ENCODE measurements at places on chromosomes 11 and 22.

DNA sequence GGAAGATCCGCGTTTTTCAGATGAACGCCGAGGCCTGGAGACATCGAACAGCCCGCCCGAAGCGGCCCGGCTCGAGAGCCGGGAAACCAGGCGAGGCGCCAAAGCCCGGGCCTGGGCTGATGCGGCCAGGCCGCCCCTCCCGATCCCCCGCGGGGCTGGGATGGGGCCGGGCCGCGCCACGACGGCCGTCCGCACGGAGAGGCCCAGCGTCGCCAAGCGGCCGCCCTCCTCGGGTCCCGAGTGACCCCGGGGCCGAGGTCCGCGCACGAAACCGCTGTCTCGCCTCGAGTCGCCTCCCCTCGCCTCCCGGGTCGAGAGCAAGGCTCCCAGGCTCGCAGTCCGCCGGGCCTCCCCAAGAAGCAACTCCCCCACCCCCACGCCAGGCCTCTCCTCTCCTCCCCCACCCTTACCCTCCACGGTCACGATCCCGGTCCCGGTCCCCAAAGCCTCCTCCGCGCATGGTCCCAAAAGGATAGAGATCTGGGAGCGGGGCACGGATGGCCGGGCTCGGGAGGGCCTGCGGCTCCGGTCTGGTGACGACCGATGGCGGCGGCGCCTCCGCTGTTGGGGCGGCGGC lies 482 bp downstream of the DDX17 start:
- peak; percentile 70 for DNase-seq

DNA sequence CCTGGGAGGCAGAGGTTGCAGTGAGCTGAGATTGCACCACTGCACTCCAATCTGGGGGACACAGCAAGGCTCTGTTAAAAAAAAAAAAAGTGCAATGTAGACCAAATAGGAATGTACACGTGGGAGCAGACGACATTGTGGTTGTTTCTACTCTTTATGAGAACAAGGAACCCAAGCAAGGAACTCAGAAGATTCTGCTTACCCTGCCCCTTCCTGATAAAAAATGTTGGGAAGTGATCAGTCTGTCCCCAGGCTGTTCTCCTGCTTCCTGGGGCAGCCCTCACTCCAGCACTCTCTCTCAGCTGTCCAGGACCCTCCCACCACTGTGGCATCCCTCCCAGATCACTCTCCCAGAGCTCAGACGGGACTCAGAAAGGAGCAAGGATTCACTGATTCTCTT lies 31.8 kb downstream of the SLCO2B1 start:
- DNase-seq = no peak

- peak; percentile 34 for DNase-seq
Observed at GRCh38 chr11:10824888-10825287, 16.2 kb upstream of the EIF4G2 start.

GRCh38 chr11:30914143-30914762 lies 328.1 kb upstream of the MPPED2 start:
- DNase-seq = peak; percentile 12

DNA sequence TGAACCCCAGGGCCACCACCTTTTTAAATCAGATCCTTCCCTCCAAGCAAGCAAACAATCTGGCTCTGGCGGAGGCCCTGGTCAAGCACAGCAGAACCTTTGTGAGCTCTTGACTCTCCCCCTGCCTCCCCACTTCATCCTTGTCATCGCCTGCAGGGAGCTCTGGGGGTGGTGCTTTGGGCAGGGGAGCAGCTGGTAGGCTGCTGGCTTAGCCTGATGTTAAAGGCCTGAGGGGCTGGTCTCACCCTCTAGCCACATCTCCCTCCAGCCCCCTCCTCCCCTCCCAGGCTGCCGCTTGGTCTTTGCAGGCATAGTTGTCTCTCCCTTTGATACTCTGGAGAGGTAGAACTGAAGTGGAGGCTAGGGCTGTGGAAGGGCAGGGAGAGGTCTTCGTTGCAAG lies 50.9 kb downstream of the THAP12 start:
- no peak for DNase-seq

Data from GM13977 (cell line).